ENCODE measurements at places on chromosomes 7 and 10.

DNA sequence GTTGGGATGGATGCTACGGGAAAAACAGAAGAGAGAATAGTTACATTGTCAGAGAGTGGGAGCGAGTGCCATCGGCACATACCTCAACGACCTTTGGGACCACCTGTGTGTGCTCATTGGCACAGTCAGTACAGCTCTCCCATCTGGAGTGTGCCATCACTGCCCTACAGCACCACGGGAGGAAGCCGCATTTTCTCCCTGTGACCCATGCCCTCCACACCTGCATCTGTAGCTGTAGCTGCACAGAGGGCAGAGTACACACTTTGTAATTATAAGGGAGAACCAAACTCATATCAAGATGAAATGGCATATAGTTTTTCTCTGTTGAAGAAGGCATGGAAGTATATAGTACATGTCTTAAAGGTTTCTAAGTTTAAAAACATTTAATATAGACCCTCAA lies 207.4 kb downstream of the LHFPL3 start:
- no peak for DNase-seq

DNA sequence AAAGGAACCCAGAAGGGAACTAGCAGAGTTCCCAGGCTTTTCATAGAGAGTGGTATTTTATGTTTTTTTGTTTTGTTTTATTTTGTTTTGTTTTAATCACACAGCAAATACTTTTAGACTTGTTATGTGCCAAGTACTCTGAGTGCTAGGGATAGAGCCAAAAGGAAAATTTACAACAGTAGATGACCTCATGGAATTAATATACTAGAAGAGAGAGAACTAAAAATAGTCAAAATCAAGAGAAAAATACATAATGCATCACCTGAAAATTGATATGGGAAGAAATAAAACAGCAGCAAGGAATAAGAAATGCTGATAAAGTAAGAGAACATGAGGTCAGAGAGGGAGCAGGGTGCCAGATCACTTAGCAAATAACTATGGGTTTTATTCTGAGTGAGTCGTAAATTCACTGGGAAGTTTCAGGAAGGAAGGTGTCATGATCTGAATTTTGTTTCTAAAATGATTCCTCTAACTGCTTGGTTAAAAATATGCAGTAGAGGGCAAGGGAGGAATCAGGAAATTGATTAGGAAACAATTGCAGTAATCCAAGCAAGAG lies 351.0 kb downstream of the ANKRD7 start:
- DNase-seq = no peak

- no peak for DNase-seq
Measured at GRCh38 chr10:17847585-17848296, 38.6 kb downstream of the MRC1 start.

DNA sequence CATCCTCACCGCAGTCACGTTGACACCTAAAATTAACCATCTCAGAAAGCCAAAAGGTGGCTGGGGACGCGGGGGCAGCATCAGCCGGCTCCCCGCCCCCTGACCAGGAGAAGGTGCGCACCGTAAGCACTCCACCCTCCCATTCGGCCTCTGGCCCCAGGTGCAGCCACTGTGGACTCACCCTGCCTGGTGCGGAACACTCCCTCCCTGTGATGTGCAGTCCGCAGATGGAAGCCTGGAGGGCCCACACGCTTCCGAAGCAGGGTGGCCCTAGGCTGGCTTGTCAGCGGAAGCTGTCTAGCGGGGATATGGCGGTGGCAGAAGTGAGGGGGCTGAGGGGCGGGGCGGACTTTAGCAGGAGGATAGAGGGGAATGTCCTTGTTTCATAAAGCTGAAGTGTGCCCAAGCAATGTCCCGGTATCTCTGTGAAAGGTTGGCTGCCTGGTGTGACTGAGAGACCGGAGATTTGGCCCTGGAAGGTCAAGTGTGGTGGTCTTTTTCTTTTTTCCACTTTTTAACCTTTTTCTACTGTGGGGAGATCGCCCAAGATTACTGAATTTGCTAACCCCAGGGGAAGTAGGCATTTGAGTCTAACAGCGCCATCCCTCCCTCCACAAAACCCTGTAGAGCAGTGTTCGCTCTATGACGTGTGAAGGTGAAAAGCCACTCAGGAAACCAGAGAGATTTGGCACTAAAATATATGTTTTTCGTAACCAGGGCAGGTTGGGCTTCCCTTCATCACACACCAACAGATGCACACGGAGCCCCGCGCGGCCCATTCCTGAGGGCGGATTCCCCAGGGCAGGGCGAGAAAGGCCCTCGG lies 74.7 kb downstream of the CXCL12 start:
- DNase-seq = no peak

DNA sequence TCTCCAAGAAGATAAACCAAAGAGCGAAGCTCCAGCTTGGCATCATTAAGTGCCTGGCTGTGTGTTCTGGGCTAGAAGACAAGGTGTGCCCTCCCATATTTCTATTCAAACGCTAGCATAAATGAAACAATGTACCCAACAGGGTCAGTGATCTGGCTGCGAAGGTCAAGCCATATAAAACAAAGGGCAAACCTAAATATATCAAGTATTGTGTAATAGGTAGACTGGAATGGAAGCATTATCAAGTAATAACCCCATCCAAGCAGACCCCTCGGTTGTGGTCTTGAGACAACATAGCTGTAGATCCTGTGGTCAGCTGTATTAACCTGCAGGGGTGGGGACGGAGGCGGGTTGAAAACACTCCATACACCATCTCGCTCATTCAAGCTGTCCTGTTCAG lies 31.6 kb upstream of the TNKS2 start:
- DNase-seq = no peak

- DNase-seq = no peak
Measured at GRCh38 chr7:7564323-7564780, 2.3 kb upstream of the MIOS start.

DNA sequence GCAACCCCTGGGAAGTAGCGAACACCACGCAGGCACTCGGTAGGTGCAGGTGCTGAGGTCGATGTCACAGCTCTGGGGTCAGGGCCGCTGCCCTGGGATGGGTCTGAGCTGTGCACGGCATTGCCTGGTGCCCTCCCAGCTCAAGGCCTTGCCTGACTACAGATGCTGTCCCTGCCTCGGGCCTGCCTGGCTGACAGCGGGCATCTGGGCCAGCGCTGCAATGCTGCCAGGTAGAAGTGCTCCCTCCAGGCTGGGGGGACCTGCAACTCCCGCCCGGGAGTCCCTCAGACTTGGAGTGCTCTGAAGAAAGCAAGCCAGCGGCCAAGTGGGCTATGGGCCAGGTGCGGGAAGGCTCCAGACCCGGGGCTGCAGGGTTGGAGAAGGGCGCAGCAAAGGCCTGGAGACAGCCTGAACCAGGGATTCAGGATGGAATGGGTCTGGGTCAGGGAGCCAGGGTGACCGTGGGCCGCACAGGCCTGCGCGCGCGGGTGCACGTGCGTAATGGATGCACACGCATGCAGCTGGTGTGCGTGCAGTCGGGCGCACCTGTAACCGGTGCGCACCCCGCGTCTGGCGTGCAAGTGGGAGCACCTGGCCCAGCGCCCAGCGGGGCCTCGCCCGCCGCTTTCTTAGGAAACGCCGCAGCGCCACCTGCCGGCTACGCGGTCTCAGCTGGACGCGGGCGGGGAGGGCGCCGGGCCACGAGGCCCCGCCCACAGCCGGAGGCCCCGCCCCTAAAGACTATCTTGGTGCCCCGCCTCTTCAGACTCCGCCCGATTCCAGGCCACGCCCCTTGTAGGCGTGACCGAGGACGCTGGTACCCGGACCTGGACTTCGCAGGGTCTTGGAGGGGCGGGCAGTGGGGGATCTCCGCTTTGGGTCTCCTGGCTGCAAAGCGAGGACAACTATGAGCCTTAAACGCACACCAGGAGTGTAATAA lies 46.7 kb downstream of the MICALL2 start:
- DNase-seq = peak; percentile 74

DNA sequence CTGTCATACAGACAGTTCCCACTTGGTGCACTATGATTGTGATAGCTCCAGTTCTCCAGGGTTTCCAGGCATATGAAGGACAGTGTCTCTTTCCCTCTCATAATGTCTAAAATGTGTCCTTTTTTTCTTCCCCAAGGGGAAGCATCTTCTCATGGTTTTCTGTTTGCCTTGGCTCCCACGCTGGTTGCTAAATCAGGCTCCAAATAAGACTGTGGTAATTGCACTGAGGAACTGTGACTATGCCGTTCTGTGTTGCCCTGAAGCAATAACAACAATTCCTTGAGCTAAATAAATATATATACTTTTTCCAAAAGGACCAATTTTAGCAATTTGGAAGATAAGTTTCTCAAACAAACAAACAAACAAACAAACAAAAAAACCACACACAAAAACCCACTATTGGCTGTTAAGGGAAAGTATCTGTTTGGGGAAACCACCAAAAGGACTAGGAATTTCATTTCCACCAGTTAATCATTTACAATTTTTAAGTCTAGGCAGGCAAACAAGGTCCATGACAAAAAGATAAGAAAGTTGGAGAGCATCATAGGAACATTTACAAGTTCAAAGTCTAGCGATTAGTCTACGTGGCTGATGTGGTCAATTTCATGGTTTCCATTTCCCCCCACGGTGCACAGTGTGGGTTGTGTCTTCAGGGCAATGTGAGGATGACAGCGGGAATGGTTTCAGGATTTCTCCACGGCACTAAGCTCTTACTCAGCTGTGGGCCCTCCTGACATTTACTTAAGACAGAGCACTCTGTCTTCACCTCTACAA lies 62.4 kb downstream of the THNSL1 start:
- no peak for DNase-seq

DNA sequence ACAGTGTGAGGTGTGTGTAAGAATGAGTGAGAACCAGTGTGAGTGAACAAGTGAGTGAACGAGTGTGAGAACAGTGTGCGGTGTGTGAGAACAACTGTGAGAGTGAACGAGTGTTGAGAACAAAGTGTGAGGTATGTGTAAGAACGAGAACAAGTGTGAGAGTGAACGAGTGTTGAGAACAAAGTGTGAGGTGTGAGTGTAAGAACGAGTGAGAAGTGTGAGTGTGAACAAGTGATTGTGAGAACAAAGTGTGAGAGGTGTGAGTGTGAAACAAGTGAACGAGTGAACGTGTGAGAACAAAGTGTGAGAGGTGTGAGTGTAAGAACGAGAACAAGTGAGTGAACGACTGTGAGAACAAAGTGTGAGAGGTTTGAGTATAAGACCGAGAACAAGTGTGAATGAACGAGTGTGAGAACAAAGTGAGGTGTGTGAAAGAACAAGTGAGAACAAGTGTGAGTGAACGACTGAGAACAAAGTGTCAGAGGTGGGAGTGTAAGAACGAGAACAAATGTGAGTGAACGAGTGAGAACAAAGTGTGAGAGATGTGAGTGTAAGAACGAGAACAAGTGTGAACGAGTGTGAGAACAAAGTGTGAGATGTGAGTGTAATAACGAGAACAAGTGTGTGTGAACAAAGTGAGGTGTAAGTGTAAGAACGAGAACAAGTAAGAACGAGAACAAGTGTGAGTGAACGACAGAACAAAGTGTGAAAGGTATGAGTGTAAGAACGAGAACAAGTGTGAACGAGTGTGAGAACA lies 47.9 kb downstream of the ESYT2 start:
- DNase-seq = no peak

DNA sequence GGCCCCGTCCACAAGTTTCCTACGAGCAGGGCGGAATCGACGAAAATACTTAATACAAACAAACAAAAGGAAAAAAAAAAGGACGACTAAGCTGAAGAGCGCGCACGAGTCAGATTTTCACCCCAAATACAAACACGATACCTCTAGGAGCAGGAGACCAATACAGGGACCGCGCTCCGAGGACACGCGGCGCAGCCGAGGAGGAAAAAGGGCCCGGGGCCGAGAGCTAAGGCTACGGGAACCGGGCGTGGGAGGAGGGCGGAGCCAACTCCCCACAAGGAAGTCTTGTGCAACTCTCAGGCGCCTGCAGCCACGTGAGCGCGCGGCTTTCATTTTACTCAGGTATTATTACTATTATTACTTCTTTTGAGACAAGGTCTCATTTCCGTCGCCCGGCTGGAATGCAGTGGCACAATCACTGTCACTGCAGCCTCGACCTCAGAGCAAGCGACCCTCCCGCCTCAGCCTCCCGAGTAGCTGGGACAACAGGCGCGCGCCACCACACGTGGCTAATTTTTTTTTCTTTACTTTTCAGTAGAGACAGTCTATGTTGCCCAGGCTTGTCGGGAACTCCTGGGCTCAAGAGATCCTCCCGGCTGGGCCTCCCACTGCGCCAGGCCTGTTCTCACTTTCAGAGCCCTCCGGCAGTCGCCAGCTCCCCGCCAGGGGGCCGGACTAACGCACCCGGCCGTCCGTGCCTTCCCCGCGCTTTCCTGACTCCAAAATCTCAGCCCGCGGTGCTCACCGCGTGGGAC lies 1.2 kb downstream of the HNRNPF start:
- DNase-seq = no peak

DNA sequence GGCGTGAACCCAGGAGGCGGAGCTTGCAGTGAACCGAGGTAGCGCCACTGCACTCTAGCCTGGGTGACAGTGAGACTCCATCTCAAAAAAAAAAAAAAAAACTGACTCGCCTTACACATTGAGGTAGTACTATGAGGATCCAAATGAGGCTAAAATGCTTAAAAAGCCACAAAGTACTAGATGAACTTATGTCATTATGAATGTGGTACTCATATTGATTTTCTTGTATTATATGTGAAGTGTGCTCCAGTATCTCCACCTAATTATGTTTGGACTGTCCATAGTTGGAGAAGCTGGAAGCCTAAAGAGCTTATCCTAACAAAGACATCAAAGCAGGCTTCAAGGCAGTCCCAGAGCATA lies 9.1 kb downstream of the CCNY start:
- DNase-seq = no peak

GRCh38 chr7:44920119-44920518 lies 34.8 kb upstream of the PURB start:
- DNase-seq = no peak

- no peak for DNase-seq
Measured at GRCh38 chr7:68682910-68683309, 915.4 kb upstream of the AUTS2 start.

- DNase-seq = no peak
Measured at GRCh38 chr10:28478646-28479045, 54.3 kb upstream of the WAC start.

DNA sequence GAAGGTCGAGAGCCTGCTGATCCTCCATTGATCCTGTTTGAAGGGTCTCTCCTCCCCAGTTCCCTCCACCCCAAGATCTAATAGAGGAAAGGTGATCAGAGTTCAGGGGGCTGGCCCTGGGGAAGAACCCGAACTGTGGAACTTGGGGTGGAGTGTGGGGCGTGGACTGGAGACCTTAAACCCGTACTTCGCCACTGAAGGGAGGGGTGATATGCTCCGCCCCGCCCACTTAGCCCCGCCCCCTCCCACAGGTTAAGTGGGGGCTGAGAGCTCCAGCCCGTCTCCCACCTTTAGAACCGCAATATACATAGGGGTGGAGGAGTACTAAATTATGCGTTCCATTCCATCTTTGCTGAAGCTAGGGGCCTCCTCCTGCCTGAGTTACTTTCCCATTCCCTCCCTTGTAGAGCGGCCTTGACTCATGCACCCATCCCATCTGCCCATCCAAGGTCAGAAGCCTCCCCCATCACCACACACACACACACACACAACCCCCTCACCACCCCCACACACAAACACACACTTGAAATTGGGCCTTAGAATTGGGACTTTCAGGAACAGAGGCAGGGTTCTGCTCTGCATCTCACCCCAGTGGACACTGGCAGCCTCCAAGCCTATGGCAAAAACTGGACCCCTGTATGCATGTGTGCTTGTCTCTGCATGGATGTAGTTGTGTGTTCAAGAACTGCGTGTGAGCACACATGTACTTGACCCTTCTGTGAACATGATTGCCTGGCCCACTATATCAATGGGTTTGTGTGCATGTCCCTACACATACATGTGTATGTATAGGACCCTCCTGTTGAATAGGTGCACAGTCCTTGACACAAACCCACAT lies 991 bp downstream of the SEMA4G start:
- DNase-seq = peak; percentile 16
